ENCODE measurements at places on chromosomes 5 and 9.

DNA sequence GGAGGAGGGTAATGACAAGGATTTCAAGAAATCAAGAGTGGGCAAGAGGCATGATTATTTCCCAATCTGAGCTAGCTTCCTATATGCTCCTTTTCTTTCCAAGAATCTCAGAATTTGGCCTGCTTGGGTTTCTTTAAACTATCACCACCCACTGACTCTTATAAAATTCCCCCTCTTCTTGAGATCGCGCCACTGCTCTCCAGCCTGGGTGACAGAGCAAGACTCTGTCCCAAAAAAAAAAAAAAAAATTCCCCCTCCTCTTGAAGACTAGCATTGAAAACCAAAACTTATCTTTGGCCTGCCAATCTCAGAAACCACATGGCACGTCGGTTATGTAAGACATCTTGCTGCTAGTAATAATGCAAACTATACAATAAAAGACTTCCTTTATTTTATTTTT, 3.4 kb upstream of the DMXL1 start:
- no peak for DNase-seq

GRCh38 chr5:96687812-96688453, 25.8 kb downstream of the CAST start:
- no peak for DNase-seq

DNA sequence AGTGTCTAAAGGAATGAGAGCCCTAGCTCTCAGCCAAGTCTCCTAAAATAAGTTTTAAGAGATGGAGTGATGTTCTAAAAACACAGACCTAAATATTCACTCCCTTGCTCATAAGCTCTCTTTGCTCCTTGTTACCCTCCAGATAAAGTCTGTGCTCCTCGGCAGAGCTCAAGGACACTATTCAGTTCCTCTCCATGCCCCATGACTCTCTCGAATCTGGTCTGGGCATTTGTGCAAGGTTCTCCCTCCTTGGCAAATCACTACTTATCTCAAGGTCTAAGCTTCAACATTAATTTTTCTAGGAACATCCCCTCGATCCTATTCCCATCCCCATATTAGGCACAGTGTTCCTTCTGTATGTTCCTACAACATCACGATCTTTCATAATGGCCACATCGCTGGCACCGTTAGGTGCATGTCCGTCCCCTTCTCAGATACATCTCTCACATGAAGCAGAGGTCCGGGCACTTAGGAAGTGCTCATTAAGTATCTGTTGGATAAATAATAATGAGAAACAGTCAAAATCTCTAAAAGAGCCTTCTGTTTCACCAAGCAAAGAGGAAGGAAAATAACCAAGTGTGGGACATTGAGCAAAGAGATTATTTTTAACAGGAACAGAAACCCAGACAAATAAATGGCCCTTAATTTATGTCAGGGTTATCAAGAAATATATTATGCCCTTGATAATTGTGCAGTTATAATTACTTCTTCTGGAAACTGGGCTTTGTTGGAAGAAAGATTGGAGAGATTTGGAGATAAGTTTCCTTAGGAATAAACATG, 85.9 kb upstream of the HTR4 start:
- DNase-seq = no peak

GRCh38 chr5:178279723-178280438, 47.3 kb upstream of the PHYKPL start:
- no peak for DNase-seq
